ENCODE measurements at places on chromosomes 7 and 10.

DNA sequence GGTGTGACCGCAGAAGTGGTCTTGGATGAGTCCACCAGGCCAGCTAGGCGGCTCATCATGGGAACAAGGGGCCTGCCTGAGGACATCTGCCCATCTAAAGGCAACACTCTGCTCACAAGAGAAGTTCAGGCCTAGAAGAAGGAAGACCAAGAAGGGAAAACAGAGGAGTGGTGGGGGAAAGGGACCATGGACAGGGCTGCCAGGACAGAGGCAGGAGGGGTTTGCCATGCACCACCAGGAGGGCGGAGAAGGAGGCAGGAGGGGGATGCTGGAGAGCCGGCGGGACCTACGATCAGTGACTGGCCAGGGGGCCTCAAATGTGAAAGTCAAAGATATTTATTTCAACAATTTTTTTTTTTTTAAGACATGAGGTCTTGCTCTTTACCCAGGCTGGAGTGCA, 33.1 kb downstream of the GAD2 start:
- no peak for DNase-seq

DNA sequence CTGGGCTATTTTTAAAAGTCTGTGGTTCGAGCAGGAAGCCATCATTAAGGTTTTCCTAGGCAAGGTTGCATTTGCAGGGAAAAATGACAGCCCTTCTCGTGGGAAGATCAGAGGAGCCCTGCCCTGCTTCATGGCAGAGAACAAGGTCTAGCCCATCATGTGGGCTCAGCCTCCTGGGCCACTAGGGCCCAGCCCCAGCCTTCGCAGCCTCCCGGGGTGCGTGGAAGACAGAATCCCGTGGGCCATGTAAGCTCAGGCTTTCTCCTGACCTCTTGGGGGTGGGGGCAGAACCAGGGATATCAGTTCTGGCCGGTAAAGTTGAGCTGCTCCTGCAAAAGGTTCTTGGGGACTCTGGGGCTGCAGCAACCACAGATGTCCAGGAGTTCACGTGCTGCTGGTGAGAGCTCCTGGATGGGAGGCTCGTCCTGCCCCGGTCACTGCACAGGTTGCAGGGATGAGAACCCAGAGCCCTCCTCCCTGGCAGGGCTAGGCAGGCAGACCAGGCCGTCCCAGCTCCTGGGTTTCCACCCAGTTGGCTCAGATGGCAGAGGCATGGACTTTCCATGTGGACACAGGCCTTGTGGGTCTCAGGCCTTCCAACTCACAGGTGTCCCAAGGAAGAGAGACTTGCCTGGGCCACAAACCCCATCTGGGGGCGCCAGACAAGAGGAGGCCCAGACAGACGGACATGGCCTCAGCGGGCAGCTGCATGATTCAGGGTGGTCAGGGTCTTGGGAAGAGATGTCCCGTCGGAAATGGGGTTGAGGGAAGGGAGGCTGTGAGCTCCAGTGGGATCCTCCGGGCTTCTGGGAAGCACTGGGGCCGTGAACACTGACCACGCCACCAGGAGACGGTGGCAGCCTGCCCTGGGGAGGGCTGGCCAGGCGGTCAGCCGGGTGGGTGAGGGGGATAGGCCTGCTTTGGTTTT, 126.2 kb downstream of the NEURL1 start:
- no peak for DNase-seq

GRCh38 chr10:123389520-123389919, 235.3 kb downstream of the BUB3 start:
- DNase-seq = no peak

- DNase-seq = no peak
Measured at GRCh38 chr7:134505856-134506255, 21.5 kb upstream of the AKR1B10 start.

DNA sequence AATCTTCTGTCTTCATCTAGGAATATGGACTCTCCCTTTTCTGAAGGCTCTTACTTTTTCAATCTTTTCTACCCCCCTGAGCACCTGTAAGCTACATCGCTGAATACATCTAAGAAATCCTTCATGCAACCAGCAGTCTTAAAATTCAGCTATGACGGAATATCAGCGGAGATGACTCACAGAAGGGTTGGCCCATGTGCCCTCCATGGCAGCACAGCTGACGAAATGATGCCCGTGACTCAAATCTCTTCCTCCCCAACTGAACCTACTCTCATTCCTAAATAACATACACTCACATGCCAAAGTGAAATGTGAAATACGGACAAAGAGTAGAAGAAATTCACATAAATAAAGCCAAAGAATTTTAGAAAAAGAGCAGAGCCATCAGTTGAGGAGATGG, 30.3 kb upstream of the NCAPG2 start:
- no peak for DNase-seq

DNA sequence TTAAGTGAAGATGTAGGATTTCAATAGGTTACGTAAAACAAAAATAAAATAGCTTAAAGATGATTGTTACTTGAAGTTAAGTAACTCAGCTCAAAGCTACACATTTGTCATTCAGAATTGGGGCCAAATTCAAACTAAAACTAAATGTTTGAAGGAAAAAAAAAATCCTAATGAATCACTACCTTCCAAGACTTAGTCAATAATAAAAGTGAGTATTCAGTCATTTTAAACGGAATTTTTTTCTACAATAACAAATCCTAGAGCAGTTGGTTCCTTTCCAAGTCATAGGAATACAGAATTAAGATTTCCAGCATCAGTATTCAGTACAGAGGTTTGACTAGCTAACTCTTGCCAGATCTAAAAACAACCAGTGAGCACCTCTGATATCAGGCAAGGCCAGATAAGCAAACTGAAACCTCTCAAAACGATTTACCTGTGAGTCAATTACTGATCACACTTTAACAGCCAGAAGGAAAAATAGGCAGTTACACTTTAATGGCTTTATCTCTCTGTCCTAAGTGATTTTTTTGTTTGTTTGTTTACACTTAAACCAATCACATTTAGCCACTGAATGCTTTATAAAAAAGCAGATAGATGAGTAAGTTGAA, 669.8 kb upstream of the ANKRD30A start:
- no peak for DNase-seq
